Fibroblast of pulmonary artery (primary cell): ENCODE measurements at places on chromosomes 5 and 9.

DNA sequence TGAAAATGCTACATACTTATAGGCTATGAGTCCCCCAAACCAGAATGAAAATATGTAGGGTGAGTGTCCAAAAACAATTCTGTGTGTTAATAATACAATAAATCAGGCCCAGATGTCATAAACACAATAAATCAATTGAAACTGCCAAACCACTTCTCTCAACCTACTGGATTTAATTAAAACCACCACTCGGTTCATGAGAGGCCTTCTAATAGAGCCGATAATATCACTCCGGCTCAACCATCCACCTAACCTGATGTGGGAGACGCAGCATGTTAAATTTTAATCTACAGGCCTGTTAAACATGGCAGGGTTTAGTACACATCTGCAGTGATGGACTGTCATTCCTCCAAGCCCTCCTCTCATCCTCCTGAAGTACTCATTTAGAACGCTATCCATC, 734.5 kb upstream of the ZNF608 start:
- DNase-seq: no peak

GRCh38 chr5:57779383-57780223, 297.0 kb upstream of the ACTBL2 start:
- peak; percentile 86 for DNase-seq

GRCh38 chr9:131036529-131037334, 27.8 kb downstream of the LAMC3 start:
- DNase-seq: no peak

- DNase-seq: peak; percentile 68
Observed at GRCh38 chr9:130997925-130998596, 10.9 kb upstream of the LAMC3 start.

GRCh38 chr9:128007566-128008138, 26.9 kb upstream of the EEIG1 start:
- DNase-seq: peak; percentile 64

GRCh38 chr9:133420392-133420827, 1.8 kb upstream of the ADAMTS13 start:
- no peak for DNase-seq

DNA sequence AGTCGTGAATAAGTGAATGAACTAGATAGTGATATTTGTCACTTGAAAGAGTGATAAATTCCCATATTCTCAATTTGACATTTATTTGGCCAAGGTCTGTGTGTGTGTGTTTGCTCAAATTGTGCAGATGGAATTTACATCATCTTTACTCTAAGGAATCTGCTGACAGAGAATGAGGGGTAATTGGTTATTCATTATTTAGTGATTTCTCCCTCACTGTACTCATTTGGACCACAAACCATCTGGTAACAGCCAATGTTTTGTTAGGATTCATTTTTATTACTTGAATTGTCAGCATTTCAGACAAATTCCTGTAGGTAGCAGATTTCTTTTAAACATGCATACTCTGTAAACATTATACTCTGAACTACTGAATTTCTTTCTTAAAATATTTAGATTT, 15.6 kb downstream of the VCAN start:
- DNase-seq: no peak

DNA sequence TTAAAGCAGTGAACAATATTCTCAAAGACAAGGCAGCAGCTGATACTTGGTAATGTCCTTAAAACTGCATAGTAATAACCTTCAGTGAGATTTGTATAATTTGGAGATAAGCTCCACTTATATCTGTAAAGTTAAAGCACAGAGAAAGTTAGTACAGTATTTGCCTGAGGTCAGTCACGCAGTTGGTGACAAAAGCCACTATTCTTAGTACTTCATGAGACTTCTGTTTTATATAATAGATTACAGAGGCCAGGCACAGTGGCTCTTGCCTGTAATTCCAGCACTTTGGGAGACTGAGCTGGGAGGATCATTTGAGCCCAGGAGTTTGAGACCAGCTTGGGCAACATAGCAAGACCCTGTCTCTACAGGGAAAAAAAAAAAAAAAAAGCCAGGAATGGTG, 266.4 kb upstream of the DMRT1 start:
- no peak for DNase-seq

DNA sequence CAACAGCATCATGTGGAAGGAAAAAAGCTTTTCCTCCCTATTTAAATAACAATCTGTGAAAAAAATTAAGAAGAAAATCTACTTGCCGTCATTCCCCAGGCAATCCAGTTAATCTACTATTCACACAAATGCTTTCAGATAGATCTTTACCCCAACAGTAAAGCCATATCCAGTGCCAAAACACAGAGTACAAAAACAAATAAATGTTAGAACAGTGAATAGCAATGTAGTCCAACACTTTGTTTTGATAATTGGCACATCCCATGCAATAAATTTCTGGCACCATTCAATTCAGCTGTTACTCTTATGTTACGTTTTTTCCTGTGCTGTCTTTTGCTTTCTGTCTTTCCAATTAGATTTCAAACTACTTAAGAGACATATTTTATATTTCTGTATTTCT, 2245.5 kb upstream of the WWC1 start:
- DNase-seq: no peak

GRCh38 chr5:111961862-111962261, 204.9 kb upstream of the NREP start:
- DNase-seq: no peak

DNA sequence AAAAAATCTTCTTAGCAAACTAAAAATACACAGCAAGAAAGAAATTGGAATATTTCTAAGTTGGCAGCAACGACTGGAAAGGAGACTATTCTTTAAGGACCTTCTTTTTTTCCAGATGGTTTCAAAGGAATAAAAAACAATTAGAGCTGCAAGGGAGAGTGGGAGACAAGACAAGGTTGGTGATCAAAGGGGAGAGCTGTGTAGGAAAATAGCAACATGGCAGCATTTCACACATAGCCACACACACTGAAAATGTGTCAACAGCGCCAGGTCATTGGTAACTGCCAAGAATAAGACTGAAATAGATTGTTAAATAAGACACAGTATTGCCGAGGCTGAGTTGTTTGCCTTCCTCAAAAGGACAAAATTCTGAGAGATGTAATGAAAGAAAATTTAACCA, 88.1 kb upstream of the TLE1 start:
- no peak for DNase-seq

GRCh38 chr5:122465994-122466393, 154.0 kb downstream of the SNCAIP start:
- no peak for DNase-seq

DNA sequence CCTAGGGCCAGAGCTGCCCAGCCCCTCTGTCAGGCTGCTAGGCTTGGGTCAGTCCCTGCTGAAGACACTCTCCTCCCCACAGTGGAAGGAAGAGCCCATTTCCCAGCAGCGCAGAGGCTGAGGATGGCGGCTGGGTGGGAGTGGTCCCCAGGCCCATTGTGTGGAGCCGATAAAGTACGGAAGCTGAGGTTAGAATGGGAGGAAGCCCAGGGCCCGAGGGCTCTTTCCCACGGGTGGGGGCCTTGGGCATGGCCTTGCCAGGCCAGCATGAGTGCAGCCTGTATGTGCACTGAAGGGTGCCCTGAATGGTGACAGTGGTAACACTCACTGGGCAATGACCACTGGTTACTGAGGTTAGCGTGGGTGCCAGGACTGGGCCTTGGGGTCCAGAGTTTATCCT, 125.9 kb downstream of the RGS3 start:
- no peak for DNase-seq

GRCh38 chr5:32202394-32202793, 28.3 kb upstream of the GOLPH3 start:
- DNase-seq: peak; percentile 19
